ENCODE measurements at places on chromosomes 5 and 9. TPM values are rescaled to one million over a fixed set of nuclear protein-coding genes. Genes with fewer than 3 reads are reported as not detected.

The CATSPER3 gene
- 0.34 TPM for total RNA-seq

The TAF11L10 gene
- 0.53 TPM for total RNA-seq

The APC gene
- 27.3 TPM for total RNA-seq

The GRM6 gene
- total RNA-seq = not detected

The PGM5 gene
- total RNA-seq = 0.45 TPM

The FABP6 gene
- not detected for total RNA-seq

The PCDHAC2 gene
- total RNA-seq = not detected

The C9orf153 gene
- not detected for total RNA-seq

The ATG12 gene
- 38.2 TPM for total RNA-seq

The IRGM gene
- total RNA-seq = not detected

The ZNF618 gene
- 13.7 TPM for total RNA-seq

The SV2C gene
- total RNA-seq = not detected

The GRXCR2 gene
- not detected for total RNA-seq

The FRMD3 gene
- 0.51 TPM for total RNA-seq

The TAF11L5 gene
- not detected for total RNA-seq

The C9orf50 gene
- total RNA-seq = not detected

GRCh38 chr5:79702606-79703380 lies 13.2 kb downstream of the CMYA5 start:
- DNase-seq = peak; percentile 42
- no peaks in the 10 kb centered on the region for H3K27me3 ChIP-seq
- H3K36me3 ChIP-seq = no peaks in the 10 kb centered on the region
- no peak overlapping the region for H3K27ac ChIP-seq

- H3K4me3 ChIP-seq = no peak overlapping the region
- DNase-seq = no peak
- H3K27me3 ChIP-seq = no peaks in the 10 kb centered on the region
- no peaks in the 10 kb centered on the region for H3K4me1 ChIP-seq
- H3K27ac ChIP-seq = no peak overlapping the region
Measured at GRCh38 chr9:72772661-72773060, 180.2 kb downstream of the ALDH1A1 start.

DNA sequence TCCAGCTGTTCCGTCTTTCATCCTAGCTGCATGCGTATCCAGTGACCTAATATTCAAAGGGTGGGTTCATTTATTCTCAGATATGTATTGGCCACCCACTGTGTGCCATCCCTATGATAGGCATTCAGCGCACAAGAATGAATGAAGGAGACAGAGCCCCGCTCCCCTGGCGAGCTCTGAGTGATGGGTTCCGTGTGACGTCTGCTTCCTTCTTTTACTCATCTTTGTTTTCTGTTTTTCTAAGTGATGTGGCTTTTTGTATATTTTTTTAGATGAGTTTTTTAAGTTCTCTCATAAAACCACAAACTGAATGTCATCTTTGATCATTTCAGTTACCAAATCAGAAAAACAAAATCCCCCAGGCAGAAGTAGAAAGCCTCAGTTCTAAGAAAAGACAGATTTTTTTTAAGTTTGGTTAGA lies 168.3 kb upstream of the OTULINL start:
- H3K27me3 ChIP-seq = peaks cover 18% of the 10 kb centered on the region
- no peak overlapping the region for H3K4me3 ChIP-seq
- DNase-seq = no peak
- no peaks in the 10 kb centered on the region for H3K4me1 ChIP-seq
- no peaks in the 10 kb centered on the region for H3K36me3 ChIP-seq

- H3K4me1 ChIP-seq = peaks cover under 1% of the 10 kb centered on the region
- H3K4me3 ChIP-seq = no peak overlapping the region
- H3K27me3 ChIP-seq = no peaks in the 10 kb centered on the region
Measured at GRCh38 chr5:177336112-177336511, 15.4 kb downstream of the LMAN2 start.

- DNase-seq = no peak
- H3K27me3 ChIP-seq = no peaks in the 10 kb centered on the region
- no peak overlapping the region for H3K27ac ChIP-seq
Measured at GRCh38 chr5:104170926-104171325, 608.3 kb upstream of the NUDT12 start.

GRCh38 chr9:107928701-107929371 lies 439.3 kb upstream of the KLF4 start:
- no peaks in the 10 kb centered on the region for H3K4me1 ChIP-seq
- H3K4me3 ChIP-seq = no peak overlapping the region
- DNase-seq = no peak
- no peaks in the 10 kb centered on the region for H3K36me3 ChIP-seq
- no peak overlapping the region for H3K27ac ChIP-seq
- H3K27me3 ChIP-seq = peaks cover 7% of the 10 kb centered on the region

GRCh38 chr5:139668064-139668880 lies 20.1 kb downstream of the CXXC5 start:
- peaks cover 69% of the 10 kb centered on the region for H3K36me3 ChIP-seq
- H3K4me1 ChIP-seq = peaks cover 79% of the 10 kb centered on the region
- peak overlapping the region; percentile 95 for H3K27ac ChIP-seq
- H3K27me3 ChIP-seq = no peaks in the 10 kb centered on the region
- peak overlapping the region; percentile 39 for H3K4me3 ChIP-seq

GRCh38 chr9:92480986-92481633 lies 1.2 kb downstream of the ASPN start:
- no peak overlapping the region for H3K27ac ChIP-seq
- no peaks in the 10 kb centered on the region for H3K36me3 ChIP-seq
- no peak for DNase-seq
- H3K27me3 ChIP-seq = no peaks in the 10 kb centered on the region
- no peaks in the 10 kb centered on the region for H3K4me1 ChIP-seq

GRCh38 chr9:72039532-72039931 lies 20.9 kb downstream of the C9orf57 start:
- H3K4me1 ChIP-seq = no peaks in the 10 kb centered on the region
- no peak overlapping the region for H3K4me3 ChIP-seq

GRCh38 chr5:81768935-81769452 lies 18.1 kb upstream of the SSBP2 start:
- no peak overlapping the region for H3K4me3 ChIP-seq
- H3K27ac ChIP-seq = no peak overlapping the region
- no peaks in the 10 kb centered on the region for H3K36me3 ChIP-seq
- peaks cover 3% of the 10 kb centered on the region for H3K4me1 ChIP-seq
- no peak for DNase-seq

DNA sequence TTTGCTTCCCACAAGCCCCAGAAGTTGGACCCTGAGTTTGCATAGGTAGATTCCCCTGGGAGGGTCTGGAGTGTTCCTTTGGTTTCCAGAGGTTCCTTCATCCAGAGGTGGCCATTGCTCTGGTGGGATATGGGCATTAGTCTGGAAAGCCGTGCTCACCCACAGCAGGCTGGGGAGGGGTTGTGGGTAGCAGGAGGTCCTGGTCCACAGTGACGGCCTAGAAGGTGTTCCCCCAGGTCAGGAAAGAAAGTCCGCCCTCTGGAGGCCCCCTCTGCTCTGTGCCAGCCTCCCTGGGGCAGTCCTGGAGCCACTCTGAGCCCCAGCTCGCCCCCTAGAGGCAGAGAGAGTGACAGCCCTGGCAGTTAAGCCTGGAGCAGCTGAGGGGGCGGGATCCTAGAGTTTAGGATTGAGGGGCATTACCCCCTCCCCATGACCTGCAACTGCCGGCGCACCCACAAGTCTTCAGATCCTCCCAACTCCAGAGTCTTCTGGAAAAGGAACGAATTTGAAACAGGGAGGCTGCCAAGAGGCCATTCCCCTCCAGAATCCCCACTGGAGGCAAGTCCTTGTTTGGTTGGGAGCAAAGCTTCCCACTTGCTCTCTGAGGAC lies 36.8 kb downstream of the NDST1 start:
- peaks cover 4% of the 10 kb centered on the region for H3K4me1 ChIP-seq
- H3K4me3 ChIP-seq = no peak overlapping the region
- H3K27ac ChIP-seq = no peak overlapping the region
- H3K36me3 ChIP-seq = peaks cover 73% of the 10 kb centered on the region
- DNase-seq = peak; percentile 95

DNA sequence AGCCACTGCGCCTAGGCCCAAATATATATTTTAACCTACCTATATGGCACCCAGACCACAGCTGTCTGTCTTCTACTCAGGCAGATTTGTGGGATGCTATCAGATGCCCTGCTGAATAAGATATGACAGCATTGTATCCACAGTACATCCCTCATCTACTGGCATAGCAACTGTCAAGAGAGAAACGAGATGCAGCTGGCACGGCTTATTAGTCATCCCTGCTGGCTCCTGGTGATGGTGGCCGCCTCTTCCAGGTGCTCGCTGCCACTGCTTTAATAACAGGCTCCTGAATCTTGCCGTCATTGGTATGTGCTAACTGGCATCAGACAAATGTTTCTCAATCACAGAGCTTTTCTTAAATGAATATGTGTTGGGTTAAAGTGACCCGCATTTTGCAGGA lies 34.0 kb downstream of the B4GALT1 start:
- no peaks in the 10 kb centered on the region for H3K4me1 ChIP-seq
- H3K4me3 ChIP-seq = no peak overlapping the region
- H3K27ac ChIP-seq = no peak overlapping the region
- no peaks in the 10 kb centered on the region for H3K27me3 ChIP-seq

- H3K4me3 ChIP-seq = no peak overlapping the region
- no peaks in the 10 kb centered on the region for H3K4me1 ChIP-seq
- H3K36me3 ChIP-seq = no peaks in the 10 kb centered on the region
Measured at GRCh38 chr5:149215478-149216090, 56.1 kb upstream of the AFAP1L1 start.

DNA sequence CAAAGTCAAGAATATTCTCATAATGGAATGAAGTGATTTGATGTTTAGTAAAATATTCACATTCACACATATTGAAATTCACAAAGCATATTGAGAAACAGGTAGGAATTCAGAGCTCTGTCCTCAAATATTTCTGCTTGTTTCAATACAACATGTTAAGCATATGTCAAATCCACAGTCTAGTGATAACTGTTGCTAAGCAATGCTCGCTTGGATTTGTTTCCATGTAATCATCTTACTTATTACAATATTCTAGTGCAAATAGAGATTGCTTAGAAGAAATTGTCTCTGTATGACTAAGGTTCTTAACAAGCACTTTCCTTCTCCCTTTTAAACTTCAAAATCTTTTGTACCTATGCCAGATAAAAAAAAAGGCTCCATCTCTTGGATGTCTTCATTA lies 995.7 kb downstream of the CDH18 start:
- no peaks in the 10 kb centered on the region for H3K27me3 ChIP-seq
- H3K36me3 ChIP-seq = no peaks in the 10 kb centered on the region
- no peak overlapping the region for H3K27ac ChIP-seq
- H3K4me1 ChIP-seq = no peaks in the 10 kb centered on the region
- no peak for DNase-seq

DNA sequence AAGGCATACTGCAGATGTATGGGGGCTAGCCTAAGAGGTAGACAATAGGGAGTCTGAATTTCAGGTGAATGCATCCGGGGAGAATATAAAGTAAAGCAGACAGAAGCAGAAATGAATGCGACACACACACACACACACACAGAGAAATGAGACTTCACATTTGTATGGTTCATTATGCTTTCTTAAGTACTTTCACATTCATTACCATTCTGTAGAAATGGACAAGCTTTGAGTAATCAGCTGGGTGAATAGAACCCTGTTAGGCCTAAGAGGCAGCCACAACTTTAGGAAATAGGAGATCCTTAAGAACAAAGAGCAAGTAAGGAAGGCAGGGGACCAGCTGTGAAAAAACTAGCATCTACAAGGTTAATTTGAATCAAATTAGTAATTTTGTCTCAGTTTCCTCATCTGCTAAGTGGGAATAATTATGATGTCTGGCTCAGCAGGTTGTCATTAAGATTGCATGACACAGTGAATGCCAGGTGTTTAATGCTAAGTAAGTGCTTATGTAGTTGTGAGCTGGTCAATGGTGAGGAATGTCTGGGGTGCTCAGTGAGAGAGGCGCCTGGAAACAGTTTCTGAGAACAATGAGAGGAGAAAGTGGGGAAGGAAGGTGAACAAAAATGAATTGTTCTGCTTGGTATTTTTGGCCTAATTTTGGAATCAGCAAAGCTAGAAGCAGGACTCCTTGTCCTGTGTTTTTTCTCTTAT lies 265.8 kb upstream of the CLINT1 start:
- H3K27me3 ChIP-seq = no peaks in the 10 kb centered on the region
- H3K4me1 ChIP-seq = no peaks in the 10 kb centered on the region
- no peak for DNase-seq
- no peak overlapping the region for H3K4me3 ChIP-seq
- H3K27ac ChIP-seq = no peak overlapping the region

DNA sequence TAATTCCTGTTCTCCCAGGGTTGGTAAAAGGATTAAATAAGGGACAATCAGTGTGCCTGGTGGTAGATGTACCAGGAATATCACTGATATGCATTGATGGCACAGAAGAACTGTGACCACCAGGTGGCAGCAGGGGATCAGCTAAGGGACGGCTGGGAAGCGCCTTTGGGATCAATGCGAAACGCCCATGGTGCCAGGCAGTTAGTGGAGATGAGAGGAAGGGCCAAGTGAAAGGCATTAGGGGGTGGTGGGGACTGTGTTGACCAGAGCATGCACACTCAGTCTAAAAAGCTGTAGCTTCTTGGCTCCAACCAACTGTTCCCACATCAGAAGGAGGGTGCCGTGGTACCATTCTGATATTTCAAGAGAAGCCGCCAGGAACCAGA lies 55.6 kb downstream of the ARHGEF37 start:
- DNase-seq = peak; percentile 55
- peaks cover 30% of the 10 kb centered on the region for H3K4me1 ChIP-seq
- no peak overlapping the region for H3K4me3 ChIP-seq
- no peaks in the 10 kb centered on the region for H3K27me3 ChIP-seq
- H3K27ac ChIP-seq = no peak overlapping the region
